A549 treated with dexamethasone at 1 μM for 4 hours (cell line): ENCODE measurements at places on chromosomes 16 and 17. TPM values are rescaled to one million over a fixed set of nuclear protein-coding genes. Genes with fewer than 3 reads are reported as not detected.

Gene GP1BA
- total RNA-seq = not detected in 5 replicates

Gene GRAPL
- total RNA-seq = 0.13 to 0.21 TPM in 2 of 5 replicates, not detected in the others

Gene PYY
- total RNA-seq = 0.21 TPM in 1 of 5 replicates, not detected in the others

Gene CDYL2
- 0.45 to 0.69 TPM (median 0.47 TPM) in 5 replicates for total RNA-seq

Gene GRB2
- 81.3 to 125 TPM (median 108 TPM) in 5 replicates for total RNA-seq

Gene CD300E
- total RNA-seq = not detected in 5 replicates

Gene IRF8
- 0.41 to 0.74 TPM (median 0.47 TPM) in 5 replicates for total RNA-seq

Gene EPX
- total RNA-seq = not detected in 5 replicates

Gene SLC9A5
- 0.87 to 1.7 TPM (median 1.4 TPM) in 5 replicates for total RNA-seq

Gene PYDC1
- total RNA-seq = not detected in 5 replicates

Gene ACE
- total RNA-seq = 1.5 to 4.5 TPM (median 3.4 TPM) in 5 replicates

Gene ZNF276
- 12.5 to 19.7 TPM (median 19.2 TPM) in 5 replicates for total RNA-seq

Gene CA4
- 0.18 to 0.30 TPM (median 0.21 TPM) in 3 of 5 replicates, not detected in the others for total RNA-seq

Gene NPIPA8
- 0.39 to 1.1 TPM (median 0.86 TPM) in 5 replicates for total RNA-seq

Gene SPECC1
- 48.9 to 58.4 TPM (median 53.8 TPM) in 5 replicates for total RNA-seq

Gene ASGR1
- 0.42 to 0.98 TPM (median 0.77 TPM) in 5 replicates for total RNA-seq

Gene NXPH3
- 1.4 to 1.9 TPM (median 1.6 TPM) in 5 replicates for total RNA-seq

Gene MRPL28
- 123 to 138 TPM (median 131 TPM) in 5 replicates for total RNA-seq

Gene HSF4
- 9.6 to 17.0 TPM (median 14.8 TPM) in 5 replicates for total RNA-seq

Gene SLFN14
- total RNA-seq = not detected in 5 replicates

Gene SKAP1
- 0.11 to 0.14 TPM in 2 of 5 replicates, not detected in the others for total RNA-seq

Gene GAS7
- 0.38 to 0.73 TPM (median 0.61 TPM) in 5 replicates for total RNA-seq

Gene RNF222
- total RNA-seq = not detected in 5 replicates

Gene ALOX15B
- 0.26 to 0.46 TPM (median 0.42 TPM) in 5 replicates for total RNA-seq

Gene GINS2
- total RNA-seq = 27.4 to 33.6 TPM (median 30.0 TPM) in 5 replicates

Gene TAT
- 0.02 to 0.06 TPM (median 0.04 TPM) in 3 of 5 replicates, not detected in the others for total RNA-seq

Gene CTRB2
- total RNA-seq = 0.07 TPM in 1 of 5 replicates, not detected in the others

Gene HOXB4
- total RNA-seq = 0.06 to 0.13 TPM (median 0.09 TPM) in 5 replicates

Gene TOM1L1
- total RNA-seq = 34.2 to 39.7 TPM (median 38.4 TPM) in 5 replicates

Gene TMEM235
- not detected in 5 replicates for total RNA-seq

Gene FBXO39
- 0.05 TPM in 1 of 5 replicates, not detected in the others for total RNA-seq

Gene IRX6
- total RNA-seq = not detected in 5 replicates

Gene VMP1
- total RNA-seq = 136 to 189 TPM (median 148 TPM) in 5 replicates

Gene CLEC19A
- 0.08 to 0.15 TPM (median 0.11 TPM) in 4 of 5 replicates, not detected in the other for total RNA-seq

Gene SPATA32
- 0.08 to 0.14 TPM (median 0.12 TPM) in 5 replicates for total RNA-seq

Gene RPS2
- 3,451 to 5,688 TPM (median 5,221 TPM) in 5 replicates for total RNA-seq

Gene CES3
- total RNA-seq = 2.0 to 3.0 TPM (median 2.6 TPM) in 5 replicates

Gene HOXB7
- 28.6 to 35.7 TPM (median 31.4 TPM) in 5 replicates for total RNA-seq

Gene DUXB
- 0.08 to 0.16 TPM in 2 of 5 replicates, not detected in the others for total RNA-seq

Gene IGFBP4
- 2,073 to 3,040 TPM (median 2,640 TPM) in 5 replicates for total RNA-seq

Gene CACNG3
- not detected in 5 replicates for total RNA-seq

Gene ZG16
- not detected in 5 replicates for total RNA-seq

Gene KRTAP29-1
- not detected in 5 replicates for total RNA-seq
